Neural crest cell (in vitro differentiated cells): ENCODE measurements at places on chromosomes 2 and 18. TPM values are rescaled to one million over a fixed set of nuclear protein-coding genes. Genes with fewer than 3 reads are reported as not detected.

KCTD1 gene
- total RNA-seq = 27.8 and 29.7 TPM in 2 replicates

DNA sequence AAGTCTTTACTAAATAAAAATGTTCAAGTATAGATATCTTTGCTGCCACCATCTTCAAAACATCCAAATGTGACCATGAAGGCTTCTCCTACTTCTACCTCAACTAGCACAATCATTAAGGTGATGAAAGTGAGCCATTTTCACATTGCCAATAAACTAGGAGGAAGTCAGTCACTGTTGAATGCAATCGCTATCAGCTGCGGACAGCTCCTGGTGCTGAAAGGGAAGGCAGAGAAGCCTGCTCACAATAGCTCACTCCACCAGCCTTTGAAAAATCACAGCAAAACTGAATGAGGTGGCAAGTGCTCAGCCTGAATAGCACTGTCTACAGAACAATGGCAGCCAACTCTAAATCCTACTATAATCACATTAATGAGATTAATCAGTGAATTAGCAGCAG lies 2.2 kb downstream of the MYT1L start:
- DNase-seq = peak; percentile 56

GRCh38 chr2:226887940-226888339 lies 52.1 kb downstream of the RHBDD1 start:
- DNase-seq = no peak

DNA sequence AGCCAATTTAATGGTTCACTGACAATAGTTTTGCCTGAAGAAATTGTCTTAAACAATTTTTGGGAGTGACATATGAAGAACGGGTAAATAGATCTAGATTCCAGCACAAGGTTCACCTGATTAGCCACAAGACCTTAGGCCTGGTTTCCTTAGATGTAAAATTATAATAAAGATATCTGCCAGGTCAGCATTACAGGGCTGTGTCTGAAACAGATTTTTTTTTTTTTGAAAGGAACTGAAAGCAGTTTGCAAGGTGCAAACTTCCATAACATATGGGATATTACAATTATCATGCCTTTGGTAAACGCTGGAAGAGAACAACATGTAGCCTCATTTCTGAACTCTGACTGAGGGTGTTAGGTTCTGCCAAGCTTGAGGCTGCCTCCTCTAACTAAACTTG lies 599.4 kb downstream of the ERBB4 start:
- no peak for DNase-seq

DNA sequence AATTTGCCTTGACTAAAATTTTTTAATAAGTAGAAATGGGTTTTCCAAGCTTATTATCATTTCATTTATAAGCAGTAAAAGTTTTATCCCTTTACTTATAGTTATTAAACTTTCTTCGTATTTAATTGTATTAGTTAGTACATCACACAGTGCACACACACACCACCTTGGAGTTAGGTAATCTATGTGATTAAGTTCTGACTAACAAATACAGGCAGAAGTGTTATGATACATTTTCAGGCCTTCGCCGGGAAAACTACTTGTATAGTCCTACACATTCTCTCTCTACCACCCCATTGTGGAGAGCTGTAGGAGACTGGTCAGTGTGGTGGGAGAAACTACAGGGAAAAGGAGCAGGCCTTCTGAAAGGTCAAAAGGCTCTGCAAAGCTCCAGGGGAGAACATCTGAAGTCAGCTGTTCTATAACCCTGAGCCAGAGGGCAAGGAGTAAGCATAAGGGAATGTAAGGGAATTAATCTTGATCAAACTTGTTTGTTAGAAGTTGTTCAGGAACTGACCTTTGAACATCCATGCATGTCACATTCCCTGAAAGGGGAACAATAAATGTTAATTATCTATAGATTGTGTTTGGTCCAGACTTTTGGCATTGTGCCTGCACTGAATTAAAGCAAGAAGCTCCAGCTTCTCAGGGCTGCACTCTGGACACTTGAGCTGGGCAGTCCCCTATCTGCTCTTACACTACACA lies 231.7 kb downstream of the FSIP2 start:
- no peak for DNase-seq
